ENCODE measurements at places on chromosomes 12 and 14.

- no peak for DNase-seq
Observed at GRCh38 chr14:38496092-38496491, 240.2 kb upstream of the CLEC14A start.

GRCh38 chr12:53252349-53252916, 15.7 kb upstream of the ESPL1 start:
- no peak for DNase-seq

GRCh38 chr12:82300611-82301010, 57.6 kb downstream of the CCDC59 start:
- no peak for DNase-seq

DNA sequence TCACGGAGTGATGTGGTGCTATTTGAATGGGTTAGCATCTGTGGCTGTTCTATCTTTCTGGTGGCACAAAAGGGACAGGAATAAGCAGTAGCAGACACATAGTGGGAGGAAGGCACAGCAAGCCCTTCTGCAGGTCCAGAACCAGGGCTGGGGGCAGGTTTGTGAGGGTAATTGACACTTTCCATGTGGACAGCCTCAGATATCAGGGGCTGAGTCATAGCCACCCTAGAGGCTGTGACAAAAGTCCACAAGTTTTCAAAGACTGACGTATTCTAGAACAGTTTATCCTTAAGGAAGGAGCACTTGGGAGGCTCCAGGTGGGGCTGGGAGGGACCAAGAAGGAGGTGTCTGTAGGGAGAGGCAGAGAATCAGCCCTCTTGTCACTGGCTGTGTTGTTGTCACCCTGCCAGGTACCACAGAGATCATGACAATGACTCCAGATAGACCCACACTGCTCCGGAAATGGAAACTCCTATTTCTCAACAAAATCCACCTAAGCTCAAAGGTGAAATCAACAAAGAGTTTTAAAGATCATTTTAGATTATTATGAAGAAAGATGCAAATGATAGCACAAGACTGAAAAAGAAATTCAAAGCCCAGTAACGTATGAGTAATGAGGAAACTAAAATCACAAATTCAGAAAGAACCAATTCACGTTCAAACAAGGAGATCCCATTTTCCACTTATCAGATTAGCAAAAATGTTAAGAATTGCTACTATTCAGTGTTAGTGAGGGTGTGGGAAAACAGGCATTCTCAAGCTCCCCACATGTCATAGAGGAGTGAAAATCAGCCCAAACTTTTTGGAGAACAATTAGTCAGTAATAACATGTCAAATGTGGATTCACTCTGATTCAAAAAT, 48.3 kb downstream of the NFKBIA start:
- no peak for DNase-seq

DNA sequence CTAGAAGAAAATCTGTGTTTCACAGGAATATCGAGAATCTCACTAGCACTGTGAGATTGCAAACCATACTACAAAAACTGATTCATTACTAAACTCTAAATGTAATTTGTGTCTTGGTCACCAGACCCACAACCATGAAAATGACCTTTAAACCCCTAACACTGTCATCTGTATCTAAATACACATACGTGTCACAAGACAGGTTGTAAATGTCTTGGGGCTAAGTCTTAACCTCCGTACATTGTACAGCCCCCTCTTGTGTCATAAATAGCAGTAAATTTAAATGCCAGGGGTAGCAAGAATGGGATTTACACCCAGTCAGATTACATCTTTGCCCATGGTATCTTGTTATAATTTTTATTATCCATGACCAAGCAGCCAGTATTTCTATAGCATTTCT, 117.3 kb downstream of the GPR135 start:
- DNase-seq = no peak

DNA sequence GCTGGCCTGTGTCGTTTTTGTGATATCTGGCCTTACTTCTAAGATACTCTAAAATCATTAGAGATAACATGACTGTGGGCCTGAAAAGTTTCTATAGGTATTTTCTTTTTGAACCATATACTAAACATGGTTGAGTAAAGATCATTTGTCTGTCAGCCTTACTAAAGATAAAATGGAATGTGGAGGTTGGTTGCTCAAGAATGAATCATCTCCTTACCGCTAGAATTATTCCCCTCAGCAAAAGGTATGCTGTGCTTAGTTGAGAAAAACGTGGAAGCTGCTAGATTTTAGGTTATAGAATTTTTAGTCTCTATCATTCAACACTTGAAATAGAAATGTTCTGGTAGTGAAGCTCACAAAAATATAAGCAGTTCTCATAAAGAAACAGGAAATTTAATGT, 407.3 kb downstream of the AEBP2 start:
- DNase-seq = no peak

DNA sequence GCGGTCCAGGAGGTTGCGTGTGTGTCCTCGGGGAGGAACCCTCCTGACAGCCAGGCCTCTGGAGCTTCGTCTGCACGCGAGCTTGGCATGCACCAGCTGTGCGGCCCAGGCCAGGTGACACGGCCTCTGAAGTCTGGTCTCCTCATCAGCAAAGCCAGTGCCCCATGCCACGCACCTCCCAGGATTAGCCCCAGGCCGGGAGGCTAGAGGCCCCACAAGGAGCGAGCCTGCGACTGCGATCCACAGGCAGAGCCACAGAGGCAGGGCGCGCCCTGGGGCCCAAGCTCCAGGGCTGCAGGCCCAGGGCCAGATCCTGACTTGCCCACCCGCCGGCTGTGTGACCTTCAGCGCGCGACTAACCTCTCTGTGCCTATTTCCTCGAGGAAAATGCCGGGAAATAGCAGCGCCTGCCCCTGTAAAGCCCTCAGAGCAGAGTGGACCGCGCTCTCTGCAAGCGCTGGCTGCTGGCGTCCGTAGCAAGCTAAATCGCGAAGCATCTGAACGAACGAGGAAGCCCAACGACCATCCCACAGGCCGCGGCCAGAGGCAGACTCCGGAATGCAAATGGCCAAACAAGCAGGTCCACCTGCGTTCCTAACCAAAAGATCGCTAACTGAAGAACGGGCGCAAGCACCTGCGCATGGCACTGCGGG, 492 bp upstream of the BTBD6 start:
- no peak for DNase-seq

DNA sequence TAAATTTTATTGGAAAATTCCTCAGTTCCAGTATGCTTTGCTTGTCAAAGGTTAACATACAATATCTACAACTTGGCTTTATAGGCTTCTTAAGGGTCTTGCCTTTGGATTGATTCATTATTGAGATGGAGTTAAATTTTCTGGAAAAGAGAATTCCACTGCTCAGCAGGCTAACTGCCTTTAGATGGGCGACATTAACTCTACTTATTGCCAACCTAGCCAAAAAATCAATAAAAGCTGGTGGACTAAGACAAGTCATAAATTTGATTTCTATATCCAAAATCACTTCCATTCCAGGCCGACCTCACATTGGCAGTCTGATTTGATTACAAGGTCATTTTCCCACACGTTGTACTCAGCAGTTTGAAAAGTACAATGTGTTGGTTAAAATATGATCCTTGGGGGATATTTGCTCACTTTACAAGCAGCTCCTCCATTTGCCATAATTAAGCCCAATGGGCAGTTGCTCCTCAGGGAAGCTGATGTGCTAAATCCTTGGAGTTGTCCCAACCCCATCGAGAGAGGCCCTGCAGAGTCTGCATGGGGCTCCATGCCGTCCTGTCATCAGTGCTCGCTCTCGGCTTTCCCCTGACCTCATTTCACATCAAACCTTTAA, 36.1 kb upstream of the CRY1 start:
- DNase-seq = no peak

GRCh38 chr14:81618695-81619094, 85.0 kb upstream of the SEL1L start:
- no peak for DNase-seq

DNA sequence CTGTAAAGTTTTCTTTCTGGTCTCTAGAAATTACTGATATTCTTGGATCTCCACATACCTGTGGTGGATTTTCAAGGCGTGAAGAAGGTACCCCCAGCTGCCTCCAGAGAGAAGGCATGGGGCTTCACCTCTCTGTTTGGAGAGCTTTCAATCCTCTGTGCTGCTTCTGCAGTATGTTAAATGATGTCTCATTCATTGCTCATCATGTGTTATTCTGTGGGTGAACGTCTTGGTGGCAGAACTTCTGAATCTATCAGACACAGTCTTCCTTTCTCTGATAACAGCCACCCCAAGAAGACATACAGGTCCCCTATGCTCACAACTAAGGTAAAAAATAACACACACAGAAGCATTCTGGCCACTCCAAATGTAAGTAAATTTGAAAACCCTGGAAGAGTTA, 221.3 kb upstream of the TMEM260 start:
- no peak for DNase-seq

- no peak for DNase-seq
Observed at GRCh38 chr14:96088911-96089310, 49.7 kb downstream of the C14orf132 start.

- no peak for DNase-seq
Observed at GRCh38 chr14:36424478-36425102, 95.4 kb downstream of the NKX2-1 start.

DNA sequence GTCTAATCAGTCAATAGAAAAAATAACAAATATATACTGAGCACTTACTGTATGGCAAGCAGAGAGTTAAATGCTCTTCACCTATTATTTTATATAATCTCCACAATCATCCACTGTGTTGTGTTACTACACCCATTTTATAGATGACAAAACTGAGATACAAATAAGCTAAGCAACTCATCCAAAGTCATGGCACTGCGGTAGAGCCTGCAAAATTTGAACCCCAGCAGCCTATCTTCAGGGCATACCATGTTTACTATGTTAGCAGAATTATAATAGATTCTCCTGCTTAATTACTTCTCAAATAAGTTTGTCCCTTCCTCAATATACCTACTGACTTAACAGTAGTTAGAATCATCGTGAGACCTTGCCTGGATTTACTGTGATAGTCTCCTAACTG, 53.6 kb upstream of the PCED1B start:
- DNase-seq = no peak

GRCh38 chr12:48125985-48126384, 6.8 kb downstream of the PFKM start:
- DNase-seq = no peak

- DNase-seq = no peak
Observed at GRCh38 chr12:117119592-117120198, 20.5 kb upstream of the TESC start.

DNA sequence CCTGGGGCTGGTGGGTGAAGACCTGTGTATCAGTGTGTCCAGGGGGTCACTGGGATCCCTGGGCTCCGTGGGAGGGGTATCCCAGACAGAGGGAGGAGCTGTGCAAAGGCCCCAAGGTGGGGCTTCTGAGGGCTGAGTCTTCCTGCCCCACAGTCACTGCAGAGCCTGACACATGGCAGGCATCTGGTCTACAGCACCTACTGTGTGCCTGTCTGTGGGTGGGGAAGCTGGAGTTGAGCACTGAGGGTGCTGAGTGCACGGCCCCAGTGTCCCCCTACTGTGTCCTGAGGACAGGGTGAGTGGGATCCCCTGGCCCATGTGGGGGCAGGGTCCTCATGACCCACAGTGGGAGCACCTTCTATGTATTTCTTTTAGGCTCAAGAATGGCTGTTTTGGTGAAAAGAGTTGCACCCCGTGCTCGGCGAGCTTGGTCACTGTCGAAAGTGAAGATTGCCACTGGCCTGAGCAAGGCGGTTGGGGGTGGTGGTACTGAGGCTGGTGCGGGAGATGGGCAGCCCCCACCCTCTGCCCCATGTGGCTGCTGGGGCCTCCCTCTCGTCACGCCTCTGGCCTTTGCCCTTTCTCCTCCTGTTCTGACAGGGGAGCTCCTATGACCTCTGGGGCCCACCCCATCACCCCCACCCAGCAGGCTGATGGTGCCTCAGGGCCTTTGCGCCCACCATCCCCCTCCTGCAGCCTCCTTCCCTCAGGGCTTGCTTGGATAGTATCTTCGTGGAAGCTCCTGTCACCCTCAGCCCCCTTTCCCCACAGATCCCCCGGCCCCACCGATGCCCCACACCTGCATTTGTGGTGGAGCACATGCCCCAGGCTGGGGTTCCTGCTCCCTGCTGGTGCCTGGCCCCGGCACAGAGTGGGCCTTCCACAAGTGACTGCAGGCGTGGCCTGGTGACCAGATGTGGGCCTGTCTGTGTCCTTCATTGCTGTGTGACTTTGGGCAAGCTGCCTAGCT, 55.8 kb downstream of the BEGAIN start:
- no peak for DNase-seq

DNA sequence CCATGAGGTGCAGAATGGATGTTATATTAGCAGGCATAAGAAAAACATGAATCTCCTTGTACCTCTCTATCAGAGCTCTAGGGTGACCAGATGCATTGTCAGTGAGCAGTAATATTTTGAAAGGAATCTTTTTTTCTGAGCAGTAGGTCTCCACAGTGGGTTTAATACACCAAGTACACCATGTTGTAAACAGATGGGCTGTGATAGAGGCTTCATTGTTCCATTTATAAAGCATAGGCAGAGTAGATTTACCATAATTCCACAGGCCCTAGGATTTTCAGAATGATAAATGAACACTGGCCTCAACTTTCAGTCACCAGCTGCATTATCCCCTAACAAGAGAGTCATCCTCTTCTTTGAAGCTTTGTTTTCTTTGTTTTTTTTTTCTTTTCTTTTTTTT, 185.2 kb downstream of the ERC1 start:
- DNase-seq = no peak

GRCh38 chr14:70366911-70367310, 7.4 kb upstream of the COX16 start:
- no peak for DNase-seq

- DNase-seq = no peak
Observed at GRCh38 chr14:104230119-104230815, 91.9 kb downstream of the KIF26A start.

Data from CMK (cell line).